Ovary (tissue), 10 donors: ENCODE measurements at places on chromosomes 3 and 15.

DNA sequence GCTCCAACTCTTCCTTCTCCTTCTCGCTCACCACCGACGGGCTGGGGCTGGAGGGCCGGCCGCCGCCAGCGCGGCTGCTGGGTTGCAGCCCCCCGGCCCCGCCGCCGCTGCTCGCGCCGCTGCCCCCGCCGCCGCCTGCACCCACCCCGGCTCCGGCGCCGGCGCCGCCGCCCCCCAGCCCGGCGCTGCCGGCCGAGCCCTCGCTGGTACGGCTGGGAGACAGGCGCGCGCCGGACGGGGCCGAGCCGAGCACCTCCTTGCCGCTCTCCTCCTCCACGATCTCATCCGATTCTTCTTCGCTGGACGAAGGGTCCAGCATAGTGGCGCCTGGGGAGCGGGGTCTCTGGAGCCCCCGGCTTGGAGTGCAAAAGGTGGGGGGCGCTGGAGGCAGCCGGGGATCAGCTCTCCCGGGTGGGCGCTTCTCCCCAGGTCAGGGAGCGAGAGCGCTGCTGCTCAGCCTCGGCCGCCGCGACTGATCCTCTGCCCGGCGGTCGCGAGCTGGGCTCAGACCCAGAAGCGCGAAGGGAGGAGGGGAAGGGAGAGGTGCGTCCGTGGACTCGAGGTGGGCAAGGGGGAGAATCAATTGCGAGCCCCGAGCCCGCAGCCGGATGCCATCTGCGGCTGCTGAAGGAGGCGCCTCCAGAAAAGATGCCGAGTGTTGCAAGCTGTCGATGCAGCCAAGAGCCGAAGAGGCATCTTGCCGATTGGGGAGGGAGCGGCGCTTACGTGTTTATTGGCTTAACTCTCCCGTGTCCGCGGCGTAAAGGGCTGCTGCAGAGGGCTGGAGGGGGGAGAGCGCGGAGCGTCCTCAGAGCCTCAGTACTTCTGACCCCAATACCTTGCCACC, at the start of gene CADPS:
TSS of gene CADPS (minus strand) at position 706 of the 847 bp plus-strand sequence. CDS start at position 319, 387 bp downstream.
- H3K27ac ChIP-seq = no peak within 1 kb of the TSS
- H3K4me1 ChIP-seq = peaks cover 7% of the 10 kb centered on the region
- H3K4me3 ChIP-seq = peak within 1 kb of the TSS; percentile 32
- H3K27me3 ChIP-seq = no peaks in the 10 kb centered on the region
- H3K36me3 ChIP-seq = no peaks in the 10 kb centered on the region

GRCh38 chr3:116809208-116809607, 99.6 kb downstream of the TUSC7 start:
- H3K4me1 ChIP-seq = no peaks in the 10 kb centered on the region
- H3K36me3 ChIP-seq = no peaks in the 10 kb centered on the region
- H3K4me3 ChIP-seq = no peak overlapping the region
- H3K27ac ChIP-seq = no peak overlapping the region
- no peak for DNase-seq
- H3K27me3 ChIP-seq = no peaks in the 10 kb centered on the region

DNA sequence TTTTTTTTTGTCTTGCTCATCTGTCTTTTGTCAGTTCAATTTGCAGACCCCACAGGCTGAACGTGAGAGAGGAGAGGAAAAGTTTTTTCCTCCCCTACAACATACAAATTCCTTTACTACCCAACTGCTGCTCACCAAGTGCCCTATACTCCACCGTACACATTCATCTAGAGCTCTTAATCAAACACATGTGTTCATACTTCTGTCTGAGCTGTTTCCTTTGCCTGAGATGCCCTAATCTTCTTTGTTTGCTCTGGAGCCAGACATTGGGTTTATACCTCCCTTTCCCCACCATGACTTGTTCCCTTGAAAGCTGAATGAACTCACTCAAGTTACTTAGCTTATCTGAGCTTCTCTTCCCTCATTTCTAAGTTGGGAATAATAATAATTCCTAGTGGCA, 122.7 kb upstream of the RASGRP1 start:
- no peak overlapping the region for H3K27ac ChIP-seq
- H3K4me3 ChIP-seq = no peak overlapping the region
- H3K4me1 ChIP-seq = no peaks in the 10 kb centered on the region
- H3K27me3 ChIP-seq = no peaks in the 10 kb centered on the region

GRCh38 chr3:32951410-32951811, at the start of gene CCR4:
Gene CCR4 (plus strand): TSS chr3:32951644. CDS start chr3:32953423, 1,779 bp downstream.
- DNase-seq = no peak
- H3K4me3 ChIP-seq = no peak within 1 kb of the TSS
- peaks cover 3% of the 10 kb centered on the region for H3K4me1 ChIP-seq
- H3K27me3 ChIP-seq = no peaks in the 10 kb centered on the region

DNA sequence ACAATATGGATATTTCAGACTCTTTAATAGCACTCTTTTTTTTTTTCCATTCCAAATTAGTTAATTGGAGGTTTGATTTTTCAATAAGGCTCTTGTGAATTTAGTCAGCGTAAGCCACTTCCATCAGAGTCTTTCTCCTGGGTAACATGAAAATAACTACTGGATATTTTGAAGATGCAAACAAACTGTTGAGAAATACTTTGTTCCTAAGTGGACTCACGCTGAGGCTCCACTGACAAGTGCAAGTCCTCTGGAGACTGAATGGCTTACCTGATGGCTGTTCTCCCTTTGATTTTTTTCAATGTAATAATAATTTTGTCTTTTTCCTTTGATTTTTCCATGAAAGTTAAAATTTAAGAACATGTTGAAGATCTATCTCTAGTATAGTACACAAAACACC, 26.0 kb upstream of the TM4SF1 start:
- H3K27me3 ChIP-seq = no peaks in the 10 kb centered on the region
- H3K36me3 ChIP-seq = no peaks in the 10 kb centered on the region
- no peak overlapping the region for H3K27ac ChIP-seq

- no peak overlapping the region for H3K4me3 ChIP-seq
- H3K27ac ChIP-seq = peak overlapping the region; percentile 31
These were observed 388.2 kb upstream of the RGMA start for GRCh38 chr15:93477188-93477587.

- no peaks in the 10 kb centered on the region for H3K4me1 ChIP-seq
- DNase-seq = no peak
- H3K27ac ChIP-seq = no peak overlapping the region
- no peak overlapping the region for H3K4me3 ChIP-seq
These were observed 8.0 kb downstream of the MGLL start for GRCh38 chr3:127814325-127814781.
